ENCODE measurements at places on chromosomes 13 and 19.

DNA sequence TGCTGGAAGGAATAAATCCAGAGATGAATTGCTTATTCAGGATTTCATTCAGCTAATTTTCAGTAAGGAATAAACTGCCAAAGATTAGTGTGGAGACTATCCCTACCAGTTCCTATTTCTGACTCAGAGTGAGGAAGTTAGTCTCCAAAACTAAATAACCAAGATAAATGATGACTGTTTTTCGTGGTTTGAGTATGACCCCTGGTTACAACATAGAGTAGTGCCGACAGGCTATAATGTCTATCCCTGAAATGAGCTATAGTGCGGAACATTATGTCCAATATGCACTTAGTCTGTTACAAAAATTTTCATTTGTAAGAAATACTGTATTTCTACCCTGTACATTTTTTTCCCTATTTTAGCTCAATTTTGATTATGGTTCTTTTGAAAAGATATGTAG lies 51.4 kb downstream of the NBEA start:
- DNase-seq = no peak

- no peak for DNase-seq
Measured at GRCh38 chr13:72726726-72727416, 558 bp downstream of the MZT1 start.

- no peak for DNase-seq
Measured at GRCh38 chr19:7766535-7766934, 3.5 kb downstream of the CLEC4M start.

DNA sequence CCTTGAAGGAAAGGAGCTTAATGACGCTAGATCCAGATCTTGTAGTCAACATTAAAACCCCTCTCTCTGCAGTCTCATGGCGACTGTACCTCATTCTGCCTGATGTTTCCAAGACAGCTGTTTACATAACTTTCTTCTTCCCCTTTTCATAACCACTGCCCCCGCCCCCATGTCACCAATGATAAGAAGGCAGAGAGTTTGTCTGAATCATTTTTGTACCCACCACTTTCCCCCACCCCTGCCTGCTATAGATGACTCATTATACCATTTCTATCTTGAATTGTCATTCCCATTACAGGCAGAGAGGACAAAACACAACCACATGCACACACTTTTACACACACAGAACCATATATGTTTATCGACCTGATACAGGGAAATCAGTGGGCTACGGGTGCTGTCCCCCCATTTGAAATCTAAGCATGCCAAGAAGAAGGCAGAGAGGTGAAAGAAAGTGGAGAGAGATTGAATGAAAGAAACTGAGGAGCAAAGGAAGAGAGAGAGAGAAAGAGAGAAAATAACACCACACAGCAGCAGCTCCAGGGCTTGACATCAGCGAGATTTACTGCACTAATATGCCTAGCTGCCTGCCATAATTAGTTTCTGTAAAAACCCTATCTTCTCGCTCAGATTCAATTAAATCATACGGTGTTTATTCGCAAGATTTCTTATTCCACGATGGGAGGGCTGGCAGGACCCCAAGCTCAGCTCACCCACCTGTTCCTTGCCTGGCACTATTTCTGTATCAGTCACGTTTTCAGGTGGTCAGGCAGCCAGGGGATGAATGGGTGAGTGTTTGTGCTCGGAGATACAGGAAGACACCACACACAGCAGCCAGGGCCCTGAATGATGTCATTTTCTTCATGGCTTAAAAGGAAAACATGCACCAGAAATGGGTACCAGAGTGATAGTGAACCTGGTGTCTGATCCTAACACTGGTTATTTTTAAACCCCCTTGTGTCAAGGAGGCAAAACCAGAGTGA lies 114.3 kb upstream of the SERP2 start:
- DNase-seq = peak; percentile 65

DNA sequence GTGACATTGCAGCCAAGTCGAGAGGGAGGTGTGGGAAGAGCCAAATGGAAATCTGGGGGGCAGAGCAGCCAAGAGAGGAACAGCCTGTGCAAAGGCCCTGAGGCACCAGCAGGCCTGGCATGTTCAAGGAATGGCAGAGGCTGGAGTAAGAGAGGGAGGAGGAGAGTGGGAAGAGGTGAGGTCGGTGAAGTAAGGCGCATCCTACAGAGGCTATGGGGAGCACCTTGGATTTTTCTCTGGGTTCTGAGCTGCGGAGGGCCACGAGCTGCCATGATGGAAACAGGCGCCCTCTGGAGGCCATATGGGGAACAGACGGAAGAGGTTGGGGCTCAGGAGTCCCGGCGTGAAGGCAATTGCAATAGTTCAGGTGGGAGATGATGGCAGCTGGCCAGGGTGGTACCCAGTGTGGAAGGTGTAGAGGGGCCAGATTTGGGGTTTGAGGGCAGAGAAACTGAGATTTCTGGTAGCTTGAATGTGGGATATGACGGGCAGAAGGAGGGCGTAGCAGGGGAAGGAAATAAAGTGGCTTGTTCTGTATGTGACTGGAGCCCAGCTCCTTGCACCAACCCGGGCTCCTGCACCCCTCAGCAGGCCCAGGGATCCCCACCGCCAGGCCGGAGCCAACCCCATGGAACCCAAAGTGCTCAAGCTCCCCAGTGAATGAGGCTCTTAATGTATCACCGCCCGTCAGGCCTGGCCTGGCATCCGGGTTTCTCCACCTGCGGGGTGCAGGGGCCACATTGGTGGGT lies 20.5 kb upstream of the STRN4 start:
- peak; percentile 66 for DNase-seq

GRCh38 chr13:27396252-27396846 lies 28.1 kb upstream of the GTF3A start:
- no peak for DNase-seq

DNA sequence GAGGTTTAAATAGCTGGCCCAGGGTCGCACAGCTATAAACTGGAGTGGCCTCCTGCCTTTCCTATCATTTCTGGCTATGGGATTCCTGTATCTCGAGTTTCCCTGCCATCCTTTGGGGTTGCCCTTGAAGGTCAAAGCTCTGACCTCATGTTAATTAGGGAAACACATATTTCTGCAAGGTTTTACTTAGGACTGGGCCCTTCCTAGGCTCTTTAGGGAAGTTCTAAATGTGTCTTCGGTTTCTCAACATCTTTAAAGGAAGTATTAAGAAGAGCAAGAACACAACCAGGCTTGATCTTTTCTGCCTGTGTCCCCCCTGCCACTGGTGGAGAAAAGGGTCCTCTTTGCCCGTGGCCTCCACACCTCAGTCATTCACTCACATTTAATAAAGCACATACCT lies 10.8 kb downstream of the LCP1 start:
- no peak for DNase-seq

DNA sequence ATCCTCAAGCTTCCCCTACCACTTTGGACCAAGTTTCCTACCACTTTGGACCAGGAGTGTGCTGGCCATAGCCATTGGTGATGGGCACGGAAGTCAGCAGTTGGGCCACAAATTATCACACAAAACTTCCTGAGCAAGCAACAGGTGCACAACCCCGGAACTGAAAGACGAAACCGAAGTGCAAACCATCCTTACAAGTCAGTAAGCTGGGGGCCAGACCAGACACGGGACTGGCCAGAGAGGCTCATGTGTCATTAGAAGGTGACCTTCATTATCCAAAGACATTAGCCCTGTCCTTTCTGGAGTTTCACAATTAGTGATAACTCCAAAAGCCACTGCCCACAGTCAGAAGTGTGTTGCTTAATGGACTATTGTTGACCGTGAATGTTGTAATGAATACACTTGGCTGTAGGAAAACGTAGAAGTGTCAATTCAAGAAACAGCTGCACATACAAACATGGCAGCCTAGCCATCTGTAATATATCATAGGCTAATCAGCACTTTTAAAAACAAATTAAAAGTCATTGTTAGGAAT lies 244.1 kb upstream of the IRS2 start:
- DNase-seq = no peak

DNA sequence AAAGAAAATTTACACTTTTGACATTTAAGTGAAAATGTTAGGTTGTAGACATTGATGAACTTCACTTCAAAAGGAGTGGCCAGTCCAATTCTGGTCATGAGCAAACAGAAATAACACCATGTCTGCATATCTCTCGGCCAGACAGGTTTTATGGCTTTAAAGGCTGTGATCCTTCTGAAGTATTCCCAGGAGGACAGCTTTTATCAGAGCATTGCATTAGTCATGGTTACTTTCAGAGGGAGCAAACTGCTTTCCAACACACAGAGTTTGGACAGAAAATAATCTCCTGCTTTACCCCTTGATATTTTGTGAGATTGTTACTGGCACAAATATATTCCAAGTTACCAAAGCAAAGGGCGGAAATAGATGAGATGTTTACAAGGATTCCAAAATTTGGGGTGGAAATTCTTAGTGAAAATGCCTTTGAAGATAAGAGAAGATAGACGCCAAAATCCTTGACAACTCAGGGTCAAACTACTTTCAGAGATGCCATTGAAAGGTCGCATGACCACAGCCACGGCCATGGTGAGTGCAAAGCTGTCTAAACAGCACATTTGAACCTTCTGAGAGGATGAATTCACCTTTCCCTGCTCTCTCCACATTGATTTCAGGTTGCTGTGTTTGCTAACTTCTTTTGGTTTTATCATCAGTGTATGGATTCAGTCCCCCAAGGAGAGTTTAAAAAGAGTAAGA lies 584.5 kb upstream of the SGCG start:
- no peak for DNase-seq

GRCh38 chr19:43595605-43595998 lies 332 bp downstream of the IRGQ start:
- no peak for DNase-seq

- DNase-seq = no peak
Measured at GRCh38 chr19:46674416-46675178, 13.6 kb upstream of the DACT3 start.

GRCh38 chr13:99421758-99422585 lies 79.3 kb upstream of the TM9SF2 start:
- no peak for DNase-seq

- DNase-seq = no peak
Measured at GRCh38 chr13:75455962-75456361, 26.0 kb downstream of the TBC1D4 start.

DNA sequence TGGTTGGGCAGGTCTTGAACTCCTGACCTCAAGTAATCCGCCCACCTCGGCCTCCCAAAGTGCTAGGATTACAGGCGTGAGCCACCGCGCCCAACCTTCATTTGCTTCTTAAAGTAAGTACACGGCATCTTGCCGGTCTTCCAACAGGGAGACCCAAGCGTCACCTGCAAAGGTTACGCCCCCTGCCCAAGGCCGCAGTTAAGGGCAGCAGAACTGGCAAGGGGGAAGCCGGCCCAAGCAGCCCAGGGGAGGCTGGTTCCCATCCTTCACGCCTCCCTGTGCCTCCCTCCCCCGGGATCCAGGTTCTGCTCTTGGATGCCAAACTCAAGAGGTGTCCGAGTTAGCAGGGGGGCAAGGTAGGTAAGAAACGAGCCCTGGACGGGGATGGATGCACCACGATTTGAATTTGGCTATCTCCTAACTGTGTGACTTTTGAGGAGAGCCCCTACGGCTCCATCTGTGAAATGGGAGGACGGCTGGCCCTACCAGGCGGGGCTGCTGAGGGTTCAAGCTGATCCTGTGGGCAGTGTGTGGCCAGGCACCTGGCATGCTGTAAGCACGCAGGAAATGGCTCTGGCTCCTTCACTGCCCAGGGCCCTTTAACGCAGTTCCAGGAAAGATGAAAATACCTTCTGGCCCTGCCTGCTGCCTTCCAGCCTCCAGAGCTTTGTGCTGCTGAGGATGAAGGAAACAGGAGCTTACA lies 9.0 kb downstream of the RFX1 start:
- no peak for DNase-seq

GRCh38 chr19:23095418-23095817 lies 21.4 kb upstream of the ZNF730 start:
- DNase-seq = no peak

- DNase-seq = no peak
Measured at GRCh38 chr13:103283451-103283820, 217.2 kb upstream of the SLC10A2 start.

DNA sequence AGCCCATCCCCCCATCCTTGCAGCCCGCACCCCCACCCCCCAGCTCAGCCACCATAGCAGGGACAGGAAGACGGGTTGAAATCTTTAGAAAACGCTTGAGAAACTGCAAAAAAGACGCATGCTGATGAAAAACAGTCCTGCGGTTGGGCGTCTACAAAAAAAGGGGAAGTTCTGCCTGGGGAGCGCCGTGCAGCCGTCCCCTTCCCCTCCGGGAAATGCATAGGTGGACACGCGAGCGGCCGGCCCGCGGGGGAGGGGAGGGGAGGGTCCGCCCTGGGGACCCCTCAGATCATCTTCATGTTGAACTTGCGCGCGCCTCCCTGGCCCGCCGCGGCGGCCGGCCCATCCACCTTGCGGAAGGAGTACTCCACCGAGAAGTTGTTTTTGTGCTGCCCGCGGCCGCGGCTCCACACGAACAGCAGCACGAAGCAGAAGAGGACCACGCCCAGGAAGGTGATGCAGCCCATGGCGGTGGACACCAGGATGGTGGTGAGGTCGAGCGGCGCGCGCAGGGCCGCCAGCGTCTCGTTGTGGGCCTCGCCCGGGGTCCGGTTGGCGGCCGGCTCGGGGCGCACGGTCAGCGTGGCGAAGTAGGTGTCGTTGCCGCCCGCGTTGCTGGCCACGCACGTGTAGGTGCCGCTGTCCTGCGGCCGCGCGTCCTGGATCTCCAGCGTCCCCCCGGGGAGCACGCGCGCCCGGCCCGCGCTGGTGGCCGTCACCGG lies 7.9 kb upstream of the PEAK3 start:
- DNase-seq = peak; percentile 54

- DNase-seq = no peak
Measured at GRCh38 chr13:101639711-101640110, 187.2 kb downstream of the ITGBL1 start.

- peak; percentile 45 for DNase-seq
Measured at GRCh38 chr19:18832306-18833140, 764 bp downstream of the UPF1 start.

GRCh38 chr19:57689750-57690149 lies 8.0 kb downstream of the ZNF551 start:
- no peak for DNase-seq

- no peak for DNase-seq
Measured at GRCh38 chr13:99028890-99029289, 51.0 kb upstream of the DOCK9 start.

DNA sequence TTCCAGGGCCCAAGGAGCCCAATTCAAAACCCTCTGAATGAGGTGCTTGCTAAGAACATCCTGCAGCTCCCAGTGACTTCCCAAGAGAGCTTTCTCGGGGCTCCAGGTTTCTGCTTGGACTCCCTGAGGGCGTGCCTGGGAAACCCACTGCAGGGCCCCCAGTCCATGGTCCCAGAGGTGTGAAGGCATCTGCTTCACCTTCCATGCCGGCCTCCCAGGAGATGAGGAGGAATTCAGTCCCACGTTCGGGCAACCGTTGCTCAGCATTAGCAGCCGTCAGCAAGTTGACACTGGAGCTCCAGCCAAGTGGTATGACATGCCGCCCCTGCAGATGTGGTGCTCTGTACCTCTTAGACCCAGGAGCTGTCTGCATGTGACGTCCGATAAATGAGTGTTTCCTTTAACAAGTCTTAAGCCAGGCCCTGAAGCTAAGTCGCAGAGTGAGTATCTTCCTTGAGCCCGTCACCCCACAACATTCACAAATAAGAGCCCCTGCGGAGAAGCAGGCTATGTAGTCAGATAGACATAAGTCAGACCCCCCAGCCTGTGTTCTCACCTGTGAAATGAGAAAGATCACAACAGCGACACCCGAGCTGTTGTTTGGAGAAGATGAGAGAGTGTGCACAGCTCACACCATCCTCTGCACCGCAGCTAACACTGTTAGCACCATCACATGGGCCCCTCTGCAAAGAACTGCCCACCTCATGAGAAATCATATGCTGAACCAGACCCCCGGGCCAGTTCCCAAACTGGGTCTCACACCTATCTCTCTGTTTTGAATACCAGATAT lies 150.3 kb downstream of the KATNAL1 start:
- no peak for DNase-seq

- no peak for DNase-seq
Measured at GRCh38 chr13:112242777-112243176, 133.4 kb upstream of the SPACA7 start.

Measured in stimulated activated naive CD8-positive, alpha-beta T cell treated with anti-CD3 and anti-CD28 coated beads, Interleukin-15, amount 100 ng/mL, for 72 hours (primary cell).